ENCODE measurements at places on chromosomes 2 and 18. TPM values are rescaled to one million over a fixed set of nuclear protein-coding genes. Genes with fewer than 3 reads are reported as not detected.

TLX2 gene
- not detected for total RNA-seq

SLC9A2 gene
- 0.08 TPM for total RNA-seq

OLA1 gene
- 51.2 TPM for total RNA-seq

DNA sequence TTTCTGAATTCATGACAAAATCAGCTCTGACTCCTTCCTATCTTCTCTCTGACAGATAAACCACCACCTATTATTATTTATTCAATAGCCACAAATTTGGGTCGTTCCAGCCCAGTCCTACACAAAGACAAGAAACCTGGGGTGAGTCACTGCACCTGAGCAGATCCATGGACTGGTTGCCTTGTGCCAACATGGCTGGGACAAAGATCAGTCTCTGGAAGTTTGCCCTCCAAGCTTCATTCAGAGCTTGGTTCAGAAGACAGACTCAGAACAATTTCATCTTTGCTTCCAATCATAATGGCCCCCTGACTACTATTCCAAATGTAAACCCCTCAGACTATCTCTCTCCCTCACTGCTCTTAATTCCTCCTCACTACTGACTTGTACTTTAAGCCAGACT is 9.6 kb upstream of the EXOC6B start:
- DNase-seq = no peak

- DNase-seq = no peak
Observed at GRCh38 chr2:45981384-45981930, 315.8 kb upstream of the EPAS1 start.

GRCh38 chr2:18723219-18723618 is 133.8 kb upstream of the NT5C1B start:
- DNase-seq = no peak

DNA sequence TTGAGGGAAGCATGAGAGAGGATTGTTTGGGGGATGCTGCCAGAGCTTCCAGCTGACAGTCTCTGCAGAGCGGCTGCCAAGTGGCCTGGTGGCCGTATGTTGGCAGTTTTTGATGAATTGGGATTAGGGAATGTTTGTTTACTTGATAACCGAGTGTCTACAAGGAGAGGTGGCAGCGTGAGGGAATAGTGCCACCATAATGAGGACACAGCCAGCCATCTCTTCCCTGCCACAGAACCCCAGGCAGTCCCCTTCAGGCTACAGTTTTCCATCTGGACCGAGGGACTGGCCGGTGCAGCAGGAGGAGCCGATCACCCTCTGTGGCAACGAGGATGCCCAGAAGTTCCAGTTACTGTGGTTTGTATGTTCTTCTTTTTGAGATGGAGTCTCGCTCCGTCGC is 55.2 kb downstream of the TRAPPC12 start:
- no peak for DNase-seq

DNA sequence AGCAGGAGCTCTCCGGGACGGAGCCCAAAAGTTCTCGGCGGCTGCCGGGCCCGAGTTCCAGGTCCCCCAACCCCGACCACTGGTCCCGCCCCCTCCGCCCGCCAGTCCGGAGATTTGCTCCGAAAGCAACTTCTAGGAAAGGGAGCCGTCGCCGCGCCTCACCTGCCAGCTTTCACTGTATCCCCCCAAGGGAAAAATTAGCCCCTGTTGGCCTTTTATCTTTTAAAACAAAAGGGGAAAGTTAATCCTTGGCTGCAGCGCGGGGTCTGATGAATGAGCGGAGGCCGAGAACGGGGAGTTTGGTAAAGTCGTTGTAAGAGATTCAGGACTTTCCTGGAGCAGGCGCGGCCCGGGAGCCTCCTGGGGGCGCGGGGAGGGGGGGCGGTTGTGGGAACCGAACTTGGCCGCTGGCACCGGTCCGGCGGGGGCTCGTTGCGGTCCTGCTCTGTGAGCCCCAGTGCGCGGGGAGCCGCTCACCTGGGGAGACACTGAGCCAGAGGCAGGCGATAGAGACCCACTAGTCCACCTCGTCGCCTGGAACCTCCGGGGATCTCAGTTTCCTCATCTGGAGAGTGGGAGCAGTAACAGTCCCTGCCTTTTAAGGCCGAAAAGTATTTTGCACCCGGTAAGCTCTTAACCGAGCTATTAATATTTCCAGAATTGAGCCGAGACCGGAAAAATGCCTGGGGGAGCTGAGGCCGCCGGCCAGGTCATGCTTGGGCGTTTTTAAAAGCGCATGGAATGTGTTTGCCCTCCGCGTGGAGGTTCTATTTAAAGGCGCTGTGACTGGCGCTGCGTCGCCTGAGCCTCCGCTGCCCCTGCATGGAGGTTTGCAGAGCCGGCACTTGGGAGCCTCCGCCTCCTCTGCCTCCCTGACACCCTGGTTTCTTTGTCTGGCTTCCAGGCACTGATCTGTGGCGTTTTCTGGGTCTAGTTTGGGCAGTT is 1.1 kb downstream of the EFHD1 start:
- DNase-seq = no peak

M1AP gene
- total RNA-seq = not detected

- no peak for DNase-seq
Observed at GRCh38 chr2:52365946-52366345, 1334.0 kb upstream of the NRXN1 start.

DNA sequence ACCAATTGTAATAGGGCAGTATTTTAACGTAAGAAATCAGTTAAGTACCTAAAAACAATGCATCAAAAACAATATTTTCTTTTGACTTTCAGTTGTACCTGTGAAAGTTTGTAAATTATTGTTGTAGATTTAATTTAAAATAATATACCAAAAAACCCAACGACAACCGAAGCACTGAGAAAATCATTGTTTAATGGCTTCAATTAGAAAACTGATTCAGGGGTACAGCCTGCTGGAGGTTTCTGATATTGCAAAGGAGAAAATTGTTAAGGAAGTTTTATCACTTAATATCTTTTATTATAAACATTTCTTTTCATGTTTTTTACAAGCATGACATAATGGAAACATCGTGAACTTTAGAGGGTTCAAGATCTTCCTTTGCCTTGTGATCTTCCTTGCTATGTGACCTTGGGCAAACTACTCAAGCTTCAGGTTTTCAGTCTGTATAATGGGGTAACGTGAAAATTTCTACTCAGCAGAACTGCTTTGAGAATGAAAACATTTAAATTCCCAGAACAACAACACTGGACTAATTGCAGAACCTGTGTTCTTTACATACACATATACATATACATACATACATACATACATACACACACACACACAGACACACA is 76.3 kb upstream of the GLS start:
- no peak for DNase-seq

- no peak for DNase-seq
Observed at GRCh38 chr2:158134055-158134454, 32.4 kb downstream of the UPP2 start.

DNA sequence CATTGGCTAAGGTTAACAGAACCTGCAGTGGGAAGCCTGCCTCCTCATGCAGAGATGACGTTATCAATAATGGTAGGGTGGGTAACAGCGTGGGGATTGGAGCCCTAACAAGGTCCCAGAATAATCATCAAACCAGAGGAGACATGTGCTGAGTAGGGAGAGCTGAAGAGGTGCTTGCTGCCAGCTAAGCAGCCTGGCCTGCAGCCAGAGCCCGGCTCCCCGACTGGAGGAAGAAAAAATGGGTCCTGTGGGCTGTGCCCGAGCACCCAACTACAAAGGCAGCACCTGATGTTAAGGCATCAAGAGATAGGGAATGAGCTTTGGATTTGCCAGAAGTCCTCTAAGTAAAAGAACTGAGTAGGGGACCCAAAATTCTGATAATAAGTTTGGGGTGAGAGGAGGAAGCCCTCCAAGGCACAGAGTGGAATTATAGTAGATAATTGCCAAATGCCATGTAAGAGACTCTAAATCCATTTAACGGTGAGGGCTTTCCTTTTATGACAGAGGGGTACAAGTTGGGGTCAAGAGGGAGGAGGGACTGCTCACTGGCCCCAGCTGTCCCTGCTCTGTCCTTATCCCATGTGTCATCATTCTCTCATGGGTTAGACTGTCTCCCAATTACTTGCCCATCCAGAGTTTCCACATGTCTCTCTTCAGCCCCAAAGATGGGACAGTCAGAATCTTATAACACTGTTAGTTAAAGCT is 156.1 kb downstream of the ANTXR1 start:
- DNase-seq = no peak

DNA sequence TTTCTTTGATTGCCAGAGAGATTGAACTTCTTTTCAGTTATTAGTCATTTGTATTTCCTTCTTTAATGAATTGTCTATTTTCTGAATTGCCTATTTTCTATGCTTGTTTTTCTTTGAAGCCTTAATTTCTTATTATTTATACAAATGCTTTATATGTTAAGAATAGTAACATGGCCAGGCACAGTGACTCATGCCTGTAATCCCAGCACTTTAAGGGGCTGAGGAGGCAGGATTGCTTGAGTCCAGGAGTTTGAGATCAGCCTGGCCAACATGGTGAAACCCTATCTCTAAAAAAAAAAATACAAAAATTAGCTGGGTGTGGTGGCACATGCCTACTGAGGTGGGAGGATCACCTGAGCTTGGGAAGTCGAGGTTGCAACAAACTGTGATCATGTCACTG is 4.7 kb upstream of the RAB11FIP5 start:
- DNase-seq = no peak

DNA sequence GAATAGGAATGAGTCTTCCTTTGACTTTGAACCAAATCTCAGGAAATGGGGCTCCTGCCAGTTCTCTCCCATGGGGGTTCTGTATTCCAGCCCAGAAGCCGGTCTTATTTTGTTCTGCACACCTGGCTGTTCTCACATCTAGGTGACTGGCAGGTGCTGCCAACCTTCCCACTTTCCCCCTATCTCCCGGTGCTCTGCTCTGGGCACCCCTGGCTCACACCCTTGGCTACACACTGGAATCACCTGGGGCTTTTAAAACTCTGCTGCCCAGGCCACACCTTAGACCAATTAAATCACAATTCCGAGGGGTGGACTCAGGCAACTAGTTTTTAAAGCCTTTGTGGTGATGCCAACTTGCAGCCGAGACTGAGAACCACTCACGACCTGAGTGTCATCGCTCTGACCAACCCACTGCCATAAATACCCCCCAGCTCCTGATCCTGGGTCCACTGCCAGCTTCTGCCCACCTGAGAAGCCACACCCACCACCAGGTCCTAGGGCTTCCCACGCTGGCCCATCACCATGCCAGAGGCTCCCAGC is 69.2 kb downstream of the KCNF1 start:
- peak; percentile 66 for DNase-seq

DNA sequence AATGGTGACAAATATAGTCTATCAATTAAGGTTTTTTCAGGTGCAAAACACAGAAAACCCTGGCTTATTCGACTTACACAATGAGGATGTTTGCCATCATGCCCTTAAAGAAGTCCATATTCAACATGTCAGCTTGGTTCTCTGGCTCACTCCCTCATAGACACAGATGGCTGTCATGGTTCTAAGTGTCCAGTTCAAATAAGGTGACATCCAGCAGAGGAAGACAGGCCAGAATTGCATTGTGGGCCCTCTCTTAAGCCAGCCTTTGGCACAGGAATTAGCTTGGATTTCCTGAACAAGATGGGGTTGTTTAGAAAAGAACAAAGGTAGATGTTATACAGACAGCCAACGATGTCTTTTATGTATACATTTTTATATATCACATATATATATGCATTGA is 18.7 kb upstream of the SLC1A4 start:
- no peak for DNase-seq

DNA sequence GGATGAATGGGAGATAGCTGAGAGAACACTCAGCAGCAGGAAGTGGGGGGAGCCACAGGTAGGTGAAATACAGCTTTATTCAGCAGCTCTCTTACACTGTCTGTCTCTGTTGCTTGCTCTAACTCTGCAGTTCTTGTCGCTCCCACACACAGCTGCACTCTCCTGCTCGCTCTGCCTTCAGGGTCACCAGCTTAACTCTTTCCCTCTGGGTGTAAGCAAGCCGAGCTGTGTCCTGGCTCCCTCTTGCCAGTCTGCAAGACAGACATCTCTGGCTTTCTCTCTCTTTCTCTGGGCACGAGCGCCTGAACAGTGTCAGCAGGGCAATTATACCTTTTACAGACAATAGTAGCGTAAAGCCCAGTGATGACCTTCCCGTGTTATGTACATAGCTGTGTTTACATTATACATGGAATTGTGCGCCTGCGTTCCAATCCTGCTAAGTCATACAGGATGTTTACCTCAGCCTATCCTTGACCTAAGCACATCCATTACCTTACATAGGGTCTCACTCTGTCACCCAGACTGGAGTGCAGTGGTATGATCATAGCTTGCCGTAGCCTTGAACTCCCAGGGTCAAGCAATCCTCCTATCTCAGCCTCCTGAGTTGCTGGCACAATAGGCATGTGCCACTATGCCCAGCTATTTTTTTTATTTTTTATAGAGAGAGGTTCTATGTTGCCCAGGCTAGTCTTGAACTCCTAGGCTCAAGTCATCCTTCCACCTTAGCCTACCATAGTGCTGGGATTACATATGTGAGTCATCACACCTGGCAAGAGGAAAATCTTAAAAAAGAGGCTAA is 57.8 kb upstream of the CHN1 start:
- DNase-seq = no peak

GRCh38 chr2:32792416-32792815 is 154.3 kb upstream of the LTBP1 start:
- no peak for DNase-seq

TUBA4B gene
- not detected for total RNA-seq

RTKN gene
- 18.5 TPM for total RNA-seq

NMUR1 gene
- 0.22 TPM for total RNA-seq

HOXD13 gene
- not detected for total RNA-seq

CCDC74A gene
- 1.1 TPM for total RNA-seq

DNA sequence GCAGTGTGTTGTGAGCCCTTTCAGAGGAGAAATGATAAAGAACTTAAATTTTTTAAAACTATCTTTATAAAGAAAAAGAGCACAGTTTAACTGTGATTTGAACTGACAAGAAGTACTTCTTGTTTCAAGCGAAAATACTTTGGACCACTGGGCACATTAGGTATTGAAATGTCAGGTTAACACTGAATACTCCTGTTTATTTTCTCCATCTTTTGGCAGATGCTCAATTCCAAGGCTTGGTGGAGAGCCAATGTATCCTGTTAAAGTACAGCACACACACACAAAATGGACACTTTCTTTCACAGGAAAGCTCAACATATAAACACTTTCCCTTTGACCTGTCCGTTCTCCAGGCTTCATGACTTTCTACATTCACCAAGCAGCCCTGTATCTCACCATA is 32.6 kb upstream of the SP3 start:
- DNase-seq = no peak

CABLES1 gene
- total RNA-seq = 1.5 TPM

GRCh38 chr2:7004636-7005035 is 87.4 kb downstream of the RNF144A start:
- DNase-seq = no peak

DNA sequence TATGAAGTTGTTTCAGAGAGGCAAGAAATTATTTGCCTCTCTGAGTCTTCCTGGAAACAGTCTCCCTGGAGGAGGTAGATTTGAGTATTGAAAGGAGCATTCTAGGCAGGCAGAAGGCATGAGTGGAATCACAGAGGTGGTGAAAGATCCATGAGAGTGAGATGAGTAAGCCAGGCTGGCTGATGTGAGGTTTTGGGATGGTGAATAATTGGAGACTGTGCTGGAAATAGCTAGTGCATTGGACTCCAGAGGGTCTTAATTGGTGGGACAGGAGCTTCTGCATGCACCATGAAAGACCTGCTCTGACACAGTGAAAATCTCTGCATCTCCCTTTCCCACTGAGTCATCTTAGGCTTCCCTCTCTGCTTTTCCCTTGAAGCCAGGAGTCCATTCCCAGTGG is 46.3 kb downstream of the CDC42EP3 start:
- no peak for DNase-seq

BMPR2 gene
- total RNA-seq = 83.6 TPM

SCG2 gene
- total RNA-seq = 0.97 TPM

- no peak for DNase-seq
Observed at GRCh38 chr2:27307287-27307544, 1.0 kb downstream of the UCN start.

GRCh38 chr18:35389095-35389618 is 12.0 kb upstream of the ZNF396 start:
- DNase-seq = no peak
